ENCODE measurements at places on chromosomes 2 and 18.

GRCh38 chr2:197348721-197349360, 38.3 kb upstream of the ANKRD44 start:
- DNase-seq = no peak

DNA sequence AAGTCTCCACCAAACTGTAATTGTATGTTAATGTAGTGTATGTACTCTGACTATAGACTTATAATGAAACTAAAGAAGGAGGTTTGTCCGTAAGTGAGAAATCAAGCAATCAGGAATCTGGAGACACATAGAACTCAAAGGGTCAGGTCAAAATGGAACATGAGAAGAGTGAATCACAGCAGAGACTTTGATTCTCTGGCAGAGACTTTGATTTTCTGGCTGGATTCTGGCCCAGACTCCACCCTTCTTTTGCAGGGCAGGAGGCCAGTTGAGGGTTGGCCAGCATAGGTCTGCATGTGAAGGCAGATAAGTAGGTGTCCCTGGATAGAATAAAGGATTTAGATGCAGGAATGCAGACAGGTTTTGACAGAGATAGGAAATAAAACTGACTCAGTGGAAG, 11.0 kb upstream of the NCKAP5 start:
- no peak for DNase-seq

DNA sequence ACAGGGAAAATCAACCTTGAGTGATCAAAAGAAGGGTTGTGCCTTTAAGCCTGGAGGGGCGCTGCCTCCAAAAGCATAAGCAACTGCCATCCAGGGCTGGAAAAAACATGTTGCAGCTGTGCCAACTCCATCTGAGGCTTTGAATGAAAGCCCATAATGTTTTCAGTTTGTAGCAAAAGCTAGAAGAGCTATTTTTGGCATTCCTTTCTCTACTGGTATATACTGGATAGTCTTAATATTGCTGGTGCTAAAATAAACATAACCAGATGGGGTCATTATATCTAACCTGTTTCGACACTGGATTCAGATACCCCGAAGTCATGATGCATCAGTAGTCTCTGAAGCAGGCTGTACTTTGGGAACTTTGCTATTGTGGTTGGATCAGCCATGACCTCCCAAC, 25.1 kb downstream of the ANXA4 start:
- no peak for DNase-seq

GRCh38 chr2:111209045-111209514, 88.4 kb downstream of the BCL2L11 start:
- no peak for DNase-seq

DNA sequence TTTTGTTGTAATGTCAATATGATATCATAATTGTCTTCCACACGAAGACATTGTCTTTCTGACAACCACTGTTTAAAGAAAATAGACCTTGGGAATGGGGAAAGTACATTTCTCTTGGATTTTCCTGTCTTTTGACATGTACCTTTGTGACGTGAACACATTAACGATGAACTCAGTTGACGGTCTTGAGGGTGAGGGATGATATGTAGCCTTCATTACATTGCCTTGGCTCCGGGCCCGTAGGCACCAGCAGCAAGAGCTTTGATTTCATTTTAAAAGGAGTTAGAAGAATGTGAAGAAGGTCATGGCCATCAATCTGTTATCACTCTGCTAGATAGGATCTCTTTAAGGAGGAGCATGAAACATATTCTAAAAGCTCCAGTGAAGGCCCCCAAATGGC, 80.9 kb downstream of the LYPD6B start:
- DNase-seq = no peak

DNA sequence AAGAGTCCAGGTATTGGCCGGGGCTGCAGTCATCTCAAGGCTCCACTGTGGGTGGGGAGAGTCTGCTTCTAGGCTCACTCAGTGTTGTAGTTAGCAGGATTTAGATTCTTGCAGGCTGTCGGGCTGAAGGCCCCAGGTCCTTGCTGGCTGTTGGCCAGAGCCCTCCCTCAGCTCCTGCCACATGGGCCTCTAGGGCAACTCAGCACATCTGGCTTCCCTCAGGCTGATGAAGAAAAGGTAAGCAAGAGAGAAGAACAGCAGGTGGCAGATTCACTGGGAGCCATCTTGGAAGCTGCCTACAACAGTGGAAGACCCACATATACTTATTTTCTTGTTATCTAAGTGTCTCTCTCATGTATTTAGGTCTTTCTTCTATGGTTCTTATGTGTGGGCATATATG, 4.3 kb downstream of the MRPS9 start:
- DNase-seq = no peak

DNA sequence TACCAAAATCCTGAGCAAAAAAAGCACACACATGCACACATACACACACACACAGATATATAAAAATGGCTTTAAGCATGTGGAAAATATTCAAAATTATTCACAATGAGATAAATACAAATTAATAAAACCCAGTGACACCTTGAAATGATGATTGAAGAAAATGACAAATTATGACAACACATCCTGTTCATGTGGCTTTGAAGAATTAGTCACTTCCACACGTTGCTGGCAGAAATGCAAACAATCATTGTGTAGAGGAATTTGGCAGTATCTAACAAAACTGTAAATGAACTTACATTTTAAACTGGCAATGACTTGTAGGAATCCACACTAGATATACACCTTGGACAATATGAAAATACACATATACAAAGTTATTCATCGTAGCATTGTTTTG, 95.8 kb upstream of the RGPD4 start:
- no peak for DNase-seq

DNA sequence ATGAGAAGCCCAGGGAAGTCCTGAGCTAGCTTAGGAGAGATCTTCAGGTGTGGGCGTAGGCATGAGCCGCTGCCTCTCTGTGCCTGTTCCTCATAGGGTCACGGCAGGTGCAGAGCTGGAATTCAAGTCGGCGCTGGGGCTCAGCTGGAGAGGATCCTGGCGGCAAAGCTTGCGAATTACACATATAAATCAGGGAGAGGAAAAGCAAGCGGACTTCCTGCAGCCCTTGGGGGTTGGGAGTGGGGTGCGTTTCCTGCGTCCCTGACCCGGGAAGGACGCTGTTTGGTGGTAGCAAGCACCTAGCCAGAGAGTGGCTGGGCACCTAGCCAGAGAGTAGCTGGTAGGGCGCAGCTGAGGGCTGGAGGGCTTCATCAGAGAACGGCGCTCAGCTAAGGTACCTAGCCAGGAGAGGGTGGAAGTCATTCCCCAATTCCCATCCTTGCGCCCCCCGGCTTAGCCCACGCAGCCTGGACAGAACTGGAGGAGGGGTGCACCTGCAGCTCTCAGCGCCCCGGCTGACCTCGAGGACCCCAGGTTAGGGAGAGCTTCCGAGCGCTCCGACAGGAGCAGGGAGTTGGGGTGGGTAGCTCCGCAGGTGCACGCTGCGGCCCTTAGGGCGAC, 459 bp upstream of the EFR3B start:
- DNase-seq = peak; percentile 65

- DNase-seq = no peak
These were observed 172.3 kb downstream of the IKZF2 start for GRCh38 chr2:212979046-212979612.

GRCh38 chr2:60555066-60555782, 1.8 kb upstream of the BCL11A start:
- peak; percentile 66 for DNase-seq

DNA sequence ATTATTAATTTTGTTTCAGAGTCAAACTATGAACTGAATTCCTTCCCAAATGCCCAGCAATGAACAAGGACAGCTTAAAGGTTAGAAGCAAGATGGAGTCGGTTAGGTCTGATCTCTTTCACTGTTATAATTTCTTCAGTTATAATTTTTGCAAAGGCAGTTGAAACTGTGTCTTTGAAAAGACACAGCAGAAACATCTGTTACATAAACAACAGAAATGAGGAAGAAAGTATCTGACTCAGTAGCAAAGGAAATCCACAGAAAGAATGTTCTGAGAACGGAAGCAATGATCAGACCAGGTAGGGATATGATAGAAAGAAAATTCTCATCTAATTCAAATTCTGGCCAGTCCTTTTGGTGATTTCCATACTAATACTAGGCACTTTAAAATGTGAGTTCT, 5.2 kb upstream of the RMC1 start:
- no peak for DNase-seq

DNA sequence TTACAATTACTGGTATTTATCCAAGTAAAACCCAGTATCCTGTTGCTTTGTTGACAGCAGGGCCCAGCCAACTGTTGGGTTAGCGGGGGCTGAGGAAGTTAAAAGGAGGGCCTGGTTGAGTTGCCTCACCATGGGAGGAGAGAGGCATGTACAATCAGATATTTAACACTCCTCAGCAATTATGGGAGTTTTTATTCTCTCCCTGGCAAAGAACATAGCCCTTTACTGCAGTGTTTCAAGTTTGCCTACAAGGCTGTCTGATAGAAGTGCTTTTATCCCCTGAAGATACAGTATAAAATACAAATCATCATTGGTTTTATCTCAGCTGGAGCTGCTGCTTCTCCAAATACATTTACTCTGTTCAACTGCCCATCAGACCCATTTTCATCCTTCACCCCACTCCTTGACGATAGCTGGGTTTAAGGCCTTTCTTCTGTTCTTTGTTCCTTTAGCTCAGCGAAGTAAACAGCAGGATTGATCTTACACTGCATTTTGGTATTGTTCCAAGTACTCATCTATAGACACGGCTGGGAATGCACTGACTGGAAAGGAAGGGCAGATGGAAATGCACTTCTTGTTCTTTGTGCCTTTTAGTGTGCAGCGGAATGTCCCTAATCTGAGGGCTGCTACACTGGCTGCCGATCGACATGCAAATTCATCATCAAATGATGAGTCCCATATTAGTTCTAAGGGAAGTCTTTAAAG, 402.5 kb upstream of the SPRED2 start:
- no peak for DNase-seq

- DNase-seq = no peak
These were observed 69.4 kb downstream of the AGAP1 start for GRCh38 chr2:235563056-235563910.

GRCh38 chr18:50372743-50373142, 2.1 kb upstream of the SKA1 start:
- DNase-seq = no peak

- DNase-seq = no peak
These were observed 33.6 kb downstream of the MROH2A start for GRCh38 chr2:233811732-233812131.

Measured in endothelial cell (in vitro differentiated cells).